Activated T-helper 9 cell treated with anti-CD3 and anti-CD28 coated beads, Interleukin-2, amount 50 U/mL, for 16 hours (primary cell): ENCODE measurements at places on chromosomes 5 and 9.
A peak's percentile ranks its signal among the peaks of the same experiment; 100 is the strongest.

GRCh38 chr5:11863911-11864310 is 40.3 kb downstream of the CTNND2 start:
- no peak for DNase-seq

- no peak for DNase-seq
Observed at GRCh38 chr9:86674487-86674886, 272.8 kb downstream of the GAS1 start.

DNA sequence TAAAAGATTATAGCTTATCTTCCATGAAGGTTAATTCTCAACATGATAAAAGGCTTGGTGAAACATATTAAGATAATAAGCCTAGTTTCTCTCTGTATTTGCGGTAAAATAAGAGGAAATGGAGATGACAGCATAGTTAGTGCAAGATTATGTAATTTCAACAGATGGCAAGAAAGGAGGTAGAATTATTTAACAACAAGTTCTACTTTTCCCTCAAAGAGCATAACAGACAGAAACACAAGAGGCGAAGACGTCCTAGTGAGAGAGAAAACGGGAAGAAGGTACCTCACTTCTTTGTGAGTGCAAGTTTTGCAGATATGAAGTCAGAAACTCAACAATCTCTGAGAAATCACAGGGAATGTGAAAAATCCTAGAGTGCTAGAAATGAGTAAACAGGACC is 144.8 kb upstream of the ADCY2 start:
- DNase-seq, result no peak

DNA sequence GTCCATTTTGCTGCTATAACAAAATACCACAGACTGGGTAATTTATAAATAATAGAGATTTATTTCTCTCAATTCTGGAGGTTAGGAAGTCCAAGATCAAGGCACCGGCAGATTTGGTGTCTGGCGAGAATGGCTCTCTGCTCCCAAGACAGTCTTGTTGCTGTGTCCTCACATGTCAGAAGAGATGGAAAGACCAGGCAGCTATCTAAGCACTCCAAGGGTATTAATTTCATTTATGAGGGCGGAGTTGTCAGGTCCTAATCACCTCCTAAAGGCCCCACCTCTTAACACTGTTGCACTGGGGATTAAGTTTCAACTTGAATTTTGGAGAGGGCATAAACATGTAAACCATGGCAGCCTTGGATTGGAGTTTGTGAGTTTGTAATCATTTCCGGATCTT is 30.3 kb downstream of the ADCY2 start:
- no peak for DNase-seq

GRCh38 chr5:111502956-111503355 is 9.4 kb downstream of the STARD4 start:
- DNase-seq, result no peak

DNA sequence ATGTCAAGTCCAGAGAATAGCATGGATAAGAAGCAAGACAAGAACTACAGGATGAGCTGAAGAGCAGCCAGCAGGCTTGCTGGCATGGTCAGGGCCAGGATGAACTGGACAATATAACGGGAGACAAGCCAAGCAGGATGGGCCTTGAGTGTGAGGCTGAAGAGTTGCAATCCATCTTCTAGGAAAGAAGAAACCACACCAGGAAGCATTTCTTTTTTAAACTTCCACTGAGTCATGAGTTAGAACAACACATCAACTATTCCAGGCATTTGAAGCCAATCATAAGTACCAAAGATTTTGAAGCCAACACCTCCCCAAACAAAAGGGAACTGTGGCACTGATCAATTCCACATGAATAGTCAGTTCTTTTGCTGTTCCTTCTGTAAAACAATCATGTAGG is 27.3 kb downstream of the SLC31A2 start:
- DNase-seq, result no peak

GRCh38 chr9:111051400-111051799 is 13.1 kb upstream of the LPAR1 start:
- DNase-seq, result no peak

DNA sequence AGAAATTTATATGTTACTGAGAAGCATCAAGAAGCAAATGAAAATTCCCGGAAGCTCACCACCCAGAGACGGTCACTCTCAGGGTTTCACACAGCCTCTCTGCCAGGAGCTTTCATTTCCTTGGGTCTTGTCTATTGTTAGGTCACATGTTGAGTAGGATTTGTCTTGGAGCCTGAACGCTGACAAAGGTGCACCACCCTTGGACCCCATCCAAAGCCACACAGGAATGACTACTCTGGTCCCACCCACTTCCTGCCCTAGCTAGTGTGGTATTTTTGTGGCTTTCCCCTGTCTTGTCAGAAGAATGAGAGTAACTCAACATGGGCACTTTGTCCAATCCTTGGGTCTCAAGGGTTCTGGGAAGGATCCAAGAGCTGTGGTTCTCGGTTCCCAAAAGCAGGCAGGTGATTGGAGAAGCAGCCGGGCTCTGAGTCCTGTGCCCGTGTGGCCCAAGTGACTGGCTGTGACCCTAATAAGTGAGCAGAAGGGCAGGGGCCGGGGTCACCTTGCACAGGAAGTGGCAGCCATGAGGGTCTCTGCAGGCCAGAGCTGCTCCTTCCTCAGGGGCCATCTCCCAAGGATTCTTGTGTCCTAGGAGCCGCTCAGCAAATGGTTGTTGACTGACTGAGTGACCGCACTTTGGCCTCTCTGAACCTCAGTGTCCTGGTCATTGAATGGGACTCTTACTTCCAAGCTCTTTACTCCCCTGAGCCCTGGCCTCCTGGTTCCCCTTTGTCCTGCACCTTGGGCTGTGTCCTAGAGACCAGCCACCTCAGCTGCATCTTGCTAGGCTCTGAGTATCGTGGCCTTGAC is 6.9 kb downstream of the FGD3 start:
- peak; percentile 71 for DNase-seq

DNA sequence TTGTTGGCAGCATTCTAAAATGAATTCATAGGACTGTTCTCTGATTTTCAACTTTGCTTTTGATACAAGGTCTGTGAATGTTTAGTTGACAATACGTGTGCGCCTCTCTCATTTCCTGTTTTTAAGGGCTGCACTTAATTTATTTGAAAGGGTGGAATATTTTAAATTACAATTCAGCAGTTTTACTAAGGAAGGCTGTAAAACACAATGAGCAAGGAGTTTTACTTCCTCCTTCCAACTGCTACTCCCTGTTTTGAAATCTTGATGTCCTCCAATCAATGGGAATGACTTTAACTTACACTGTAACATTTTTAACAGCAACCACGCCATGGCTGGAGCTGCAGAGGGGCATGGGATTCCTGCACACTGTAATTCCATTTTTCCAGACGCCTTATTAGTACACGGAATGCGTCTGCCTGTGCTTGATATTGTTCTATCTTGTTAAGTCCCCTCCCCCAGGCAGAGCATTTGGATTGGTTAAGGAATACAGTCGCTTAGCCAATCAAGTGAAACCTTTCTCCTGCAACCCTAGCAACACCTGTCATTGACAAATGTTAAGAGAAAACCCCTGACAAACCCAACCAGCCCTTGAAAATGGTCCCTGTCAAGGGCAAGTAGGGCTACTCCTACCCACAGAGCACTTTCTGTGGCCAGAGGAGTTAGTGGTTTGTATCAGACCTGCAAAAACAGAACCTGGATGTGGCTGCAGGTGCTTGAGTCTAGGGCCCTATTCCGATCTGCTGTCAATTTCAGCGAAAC is 12.5 kb upstream of the ZSWIM6 start:
- no peak for DNase-seq

DNA sequence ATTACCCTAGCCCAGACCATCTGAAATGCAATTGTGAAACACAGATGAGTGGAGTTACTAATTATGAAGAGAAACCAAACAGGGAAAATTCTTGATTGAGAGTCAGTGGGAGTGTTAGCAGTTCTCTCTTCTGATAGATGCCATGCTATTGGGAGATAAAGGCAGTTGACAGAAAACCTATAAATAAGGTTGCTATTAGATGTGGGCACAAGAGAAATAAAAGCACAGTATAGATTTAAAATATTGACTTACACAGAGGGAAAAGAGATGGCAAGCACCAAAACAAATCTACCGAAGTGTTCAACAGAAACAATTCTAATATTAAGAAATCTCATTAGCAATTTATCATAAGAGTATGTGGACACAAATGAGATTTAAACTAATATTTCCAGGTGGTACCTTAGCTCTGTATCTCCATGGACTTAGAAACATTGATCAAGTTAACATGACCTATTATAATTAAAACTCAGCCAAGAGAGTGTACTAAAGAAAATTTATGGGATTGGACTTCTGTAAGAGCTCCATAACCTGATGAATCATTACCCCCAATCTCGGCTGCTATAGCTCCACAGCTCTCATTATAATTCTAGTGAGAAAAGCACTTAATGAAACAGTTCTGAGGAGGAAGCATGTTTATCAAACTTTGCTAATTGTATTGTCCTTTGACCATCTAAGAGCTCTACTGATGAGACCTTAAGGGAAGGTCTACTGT is 665.0 kb upstream of the RIOK2 start:
- no peak for DNase-seq

GRCh38 chr5:119070578-119070827 is 384 bp upstream of the DMXL1 start:
- DNase-seq, result no peak

GRCh38 chr5:147617711-147618350 is 108.0 kb upstream of the DPYSL3 start:
- DNase-seq, result no peak

DNA sequence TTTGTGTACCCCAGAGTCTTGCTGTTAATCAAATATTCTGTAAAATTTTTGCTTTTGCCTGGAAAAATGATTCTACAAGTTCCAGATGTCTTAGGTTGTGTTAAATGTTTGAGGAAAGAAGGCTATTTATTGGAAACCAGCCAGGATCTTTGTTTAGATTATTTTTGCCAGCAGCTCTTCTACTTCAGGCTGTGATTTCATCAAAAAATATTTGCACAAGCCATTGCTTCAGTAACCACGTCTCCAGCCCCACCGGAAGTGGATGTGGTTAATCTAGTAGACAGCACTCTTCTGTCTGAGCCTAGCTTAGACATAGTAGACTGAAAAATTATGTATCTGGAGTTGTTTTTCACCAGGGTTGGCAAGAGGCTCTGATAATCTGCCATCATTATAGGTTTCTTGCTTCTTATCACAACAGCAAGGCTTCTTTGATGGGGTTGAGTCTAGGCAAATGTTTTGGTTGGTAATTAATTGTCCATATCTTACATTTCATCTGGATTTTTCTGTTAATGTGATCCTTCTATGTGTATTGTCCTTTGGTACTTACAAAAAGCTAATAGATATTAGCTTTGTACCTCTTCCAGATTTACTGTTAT is 17.1 kb downstream of the KCTD16 start:
- peak; percentile 58 for DNase-seq

GRCh38 chr5:103066326-103066725 is 53.6 kb downstream of the GIN1 start:
- DNase-seq, result no peak
